ENCODE measurements at places on chromosomes 4 and X.

DNA sequence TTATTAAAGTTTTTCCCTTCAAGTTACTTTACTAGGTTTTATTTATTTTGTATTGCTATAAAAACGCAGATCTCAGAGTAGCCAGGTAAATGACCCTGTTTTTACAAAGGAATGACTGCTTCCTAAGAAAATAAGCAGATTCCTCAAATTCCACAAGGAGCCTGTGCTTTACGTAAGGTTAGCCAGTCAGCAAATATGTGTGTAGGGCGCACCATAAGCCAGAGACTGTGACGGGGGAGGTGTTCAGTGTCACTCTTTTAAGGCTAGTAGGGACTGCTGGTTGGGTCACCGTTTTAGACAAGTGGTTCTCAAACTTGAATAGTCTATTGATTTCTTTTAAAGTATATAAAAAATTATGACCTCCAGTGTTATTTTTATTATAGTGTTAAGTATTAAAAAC lies 119.9 kb downstream of the ANK2 start:
- DNase-seq = no peak

DNA sequence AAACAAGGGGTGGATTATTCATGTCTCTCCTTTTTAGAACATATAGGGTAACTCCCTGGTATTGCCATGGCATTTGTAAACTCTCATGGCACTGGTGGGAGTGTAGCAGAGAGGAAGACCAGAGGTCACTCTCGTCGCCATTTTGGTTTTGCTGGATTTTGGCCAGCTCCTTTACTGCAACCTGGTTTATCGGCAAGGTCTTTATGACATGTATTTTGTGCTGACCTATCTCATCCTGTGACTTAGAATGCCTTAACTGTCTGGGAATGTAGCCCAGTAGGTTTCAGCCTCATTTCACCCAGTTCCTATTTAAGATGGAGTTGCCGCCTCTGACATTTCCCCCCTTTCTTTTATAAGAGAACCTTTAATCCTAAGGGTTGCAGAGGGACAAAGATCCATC lies 45.8 kb downstream of the MGST2 start:
- DNase-seq = peak; percentile 50

DNA sequence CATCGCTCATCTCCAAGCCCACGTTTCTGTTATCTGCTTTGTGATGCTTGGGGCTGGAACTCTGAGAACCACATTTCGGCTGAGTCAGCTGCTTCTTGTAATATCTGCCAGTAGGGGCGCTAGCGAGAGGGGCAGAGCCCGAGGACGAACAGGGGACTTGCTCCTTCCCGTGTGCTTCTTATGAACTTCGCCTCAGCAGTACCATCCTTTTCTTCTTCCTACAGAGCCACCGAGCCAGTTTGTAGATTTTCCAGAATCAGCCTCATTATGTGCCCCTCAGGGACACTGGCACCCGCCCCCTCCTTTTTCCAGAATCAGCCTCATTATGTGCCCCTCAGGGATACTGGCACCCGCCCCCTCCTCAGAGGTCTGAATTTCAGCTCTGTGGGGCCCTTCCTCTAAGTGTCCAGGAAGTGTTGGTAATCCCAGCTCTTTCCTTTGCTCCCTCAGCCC lies 441.7 kb upstream of the RASGEF1B start:
- DNase-seq = peak; percentile 74

DNA sequence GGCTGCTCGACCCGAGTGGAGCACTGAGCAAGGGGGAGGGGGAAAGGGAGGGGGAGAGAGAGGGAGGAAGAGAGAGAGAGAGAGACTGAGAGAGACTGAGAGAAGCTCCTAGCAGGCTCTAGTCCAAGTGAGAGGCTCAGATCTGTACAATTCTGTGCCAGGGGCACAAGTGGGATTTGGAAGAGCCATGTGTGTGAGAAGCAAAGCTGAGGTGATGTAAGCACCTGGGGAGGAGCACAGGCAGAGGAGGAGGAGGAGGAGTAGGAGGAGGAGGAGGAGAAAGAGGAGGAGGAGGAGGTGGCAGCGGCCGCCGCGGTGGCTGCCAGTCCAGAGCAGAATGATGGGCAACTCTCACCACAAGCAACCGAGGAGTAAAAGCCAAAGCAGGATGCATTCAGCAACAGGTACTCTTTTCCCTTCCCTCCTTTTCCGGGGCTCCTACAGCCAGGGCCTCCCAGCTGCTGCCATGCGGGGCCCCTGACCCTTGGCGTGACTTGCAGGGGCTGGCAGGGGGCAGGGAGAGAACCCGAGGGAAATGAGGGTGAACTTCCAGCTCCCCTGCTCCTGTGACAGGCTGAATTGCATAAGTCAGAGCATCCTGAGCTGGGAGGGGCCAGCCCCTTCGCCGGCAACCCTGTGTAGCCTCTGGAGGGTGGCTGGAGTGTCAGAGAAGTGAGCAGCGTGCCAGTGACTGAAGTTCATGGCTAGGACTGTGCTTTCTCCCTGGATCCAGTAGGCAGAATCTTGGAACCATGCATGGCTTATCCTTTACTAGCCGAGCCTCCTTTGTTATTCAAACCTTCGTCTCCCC lies 62.2 kb downstream of the RTL5 start:
- DNase-seq = no peak

- DNase-seq = no peak
Measured at GRCh38 chr4:151721466-151721865, 39.3 kb downstream of the GATB start.

DNA sequence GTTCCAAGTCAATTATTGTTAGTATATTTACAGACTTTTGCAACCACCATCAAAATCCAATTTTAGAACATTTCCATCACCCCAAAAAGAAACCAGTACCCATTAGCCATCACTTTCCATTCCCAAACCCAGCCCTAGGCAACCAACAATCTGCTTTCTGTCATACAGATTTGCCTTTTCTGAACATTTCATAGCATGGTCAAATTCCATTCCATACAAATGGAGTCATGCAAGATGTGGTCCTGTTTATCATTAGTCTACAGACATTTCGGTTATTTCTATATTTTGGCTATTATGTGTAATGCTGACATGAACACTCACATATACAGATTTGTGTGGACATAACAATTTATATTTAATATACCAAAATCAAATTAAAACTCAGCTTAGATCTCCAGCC lies 508.7 kb downstream of the ZNF674 start:
- no peak for DNase-seq

- no peak for DNase-seq
Measured at GRCh38 chr4:107972605-107973004, 17.1 kb upstream of the HADH start.

DNA sequence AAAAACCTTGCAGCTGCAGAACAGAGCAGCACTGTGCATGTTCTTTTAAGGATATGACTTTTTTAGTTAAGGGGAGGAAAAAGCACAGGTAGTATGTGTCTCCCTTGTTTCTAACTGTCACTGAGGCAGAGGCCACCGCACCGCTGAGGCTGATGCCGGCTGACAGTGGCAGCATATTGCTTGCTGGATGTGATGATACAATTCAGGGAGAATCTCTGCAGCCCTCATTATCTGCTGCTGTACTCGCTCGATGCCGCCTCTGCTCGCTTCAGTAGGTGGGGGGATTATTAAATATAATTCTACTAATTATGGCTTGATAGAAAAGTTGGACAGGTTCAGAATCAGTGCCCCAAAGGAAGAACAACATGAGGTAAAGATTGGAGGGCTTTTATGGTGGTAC lies 378.8 kb upstream of the NOCT start:
- DNase-seq = no peak

DNA sequence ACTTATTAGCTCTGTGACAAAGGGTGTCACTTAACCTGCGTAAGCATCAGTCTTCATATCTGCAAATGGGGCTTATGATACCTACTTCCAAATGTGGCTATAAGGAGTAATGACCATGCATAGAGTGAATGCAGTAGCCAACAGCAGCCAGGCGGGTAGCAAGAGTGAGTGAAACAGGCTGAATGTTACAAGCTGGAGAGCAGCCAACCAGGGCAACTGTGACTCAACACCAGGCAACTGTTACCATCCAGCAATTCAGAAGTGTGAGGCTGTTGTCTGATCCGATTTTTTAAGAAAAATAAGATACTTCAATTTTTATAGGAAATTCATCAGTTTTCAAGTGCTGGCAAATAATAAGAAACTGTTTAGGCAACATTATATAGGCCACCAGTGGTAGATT lies 270.2 kb upstream of the TAPT1 start:
- DNase-seq = peak; percentile 13

- DNase-seq = no peak
Measured at GRCh38 chrX:16822723-16823122, 36.5 kb downstream of the TXLNG start.

DNA sequence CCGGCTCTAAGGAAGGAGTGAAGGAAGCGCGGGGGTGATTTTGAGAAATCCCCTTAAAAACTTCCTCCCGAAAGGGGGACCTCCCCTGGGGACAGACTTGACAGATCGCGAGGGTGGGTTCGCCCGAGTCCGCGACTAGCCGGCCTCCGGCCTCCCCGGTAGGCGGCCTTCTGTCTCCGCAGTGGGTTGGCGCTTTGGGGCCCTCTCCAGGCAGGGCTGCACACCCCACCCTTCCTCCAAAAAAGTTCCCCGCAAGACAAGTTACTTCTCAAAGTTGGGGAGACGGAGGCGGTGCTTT lies 24.8 kb downstream of the HOPX start:
- no peak for DNase-seq

DNA sequence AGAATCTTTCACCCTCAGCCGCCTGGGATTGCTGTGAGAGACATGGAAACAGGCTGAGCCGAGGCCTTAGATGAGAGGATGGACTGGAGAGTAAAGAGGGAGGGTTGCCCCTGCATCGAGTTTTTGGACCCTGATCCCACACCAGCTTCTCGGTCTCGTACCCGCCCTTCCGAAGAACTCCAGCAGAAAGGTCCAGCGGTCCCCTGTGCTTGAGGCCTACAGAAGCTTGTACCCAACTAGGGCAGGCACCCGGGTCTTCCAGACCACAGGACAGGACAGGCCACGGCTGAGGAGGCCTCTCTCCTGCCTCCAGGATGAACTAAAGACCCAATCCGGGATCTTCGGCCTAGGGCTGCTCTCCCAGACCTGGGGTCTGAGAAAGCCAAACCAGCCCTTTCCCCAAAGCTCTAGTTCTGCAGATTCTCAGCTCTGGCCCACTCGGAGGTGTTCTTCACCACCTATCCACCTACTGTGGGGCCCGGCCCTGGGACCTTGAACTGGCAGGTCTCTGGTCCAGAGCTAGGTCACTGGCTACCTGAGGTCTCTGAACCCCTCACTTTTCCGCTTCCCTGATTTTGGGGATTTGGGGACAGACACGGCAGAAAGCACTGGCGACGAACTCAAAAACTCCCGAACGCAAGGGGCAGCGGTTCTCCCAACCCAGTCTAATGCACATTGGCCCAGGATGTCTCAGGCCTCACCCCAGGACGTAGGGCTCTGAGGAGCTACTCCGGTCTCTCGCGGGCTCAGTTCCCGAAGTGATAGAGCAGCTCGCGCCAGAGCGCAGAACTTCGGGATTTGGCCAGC lies 1.1 kb downstream of the NKX3-2 start:
- no peak for DNase-seq

DNA sequence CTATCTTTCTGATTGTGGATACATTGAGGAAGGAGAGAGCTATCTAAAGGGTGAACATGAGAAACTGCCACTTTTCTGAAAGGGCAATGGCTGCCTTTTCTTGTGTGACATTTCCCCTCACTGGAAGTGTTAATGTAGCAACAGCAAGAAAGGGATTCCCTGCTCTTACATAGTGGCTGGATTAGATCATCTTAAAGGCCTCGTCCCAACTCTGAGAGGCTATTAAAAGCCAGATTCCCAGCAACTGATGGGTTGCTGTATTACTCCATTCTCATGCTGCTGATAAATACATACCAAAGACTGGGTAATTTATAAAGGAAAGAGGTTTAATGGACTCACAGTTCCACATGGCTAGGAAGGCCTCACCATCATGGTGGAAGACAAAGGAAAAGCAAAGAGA lies 33.7 kb upstream of the ADH7 start:
- DNase-seq = no peak

GRCh38 chr4:161254375-161254774 lies 909.4 kb downstream of the FSTL5 start:
- no peak for DNase-seq

GRCh38 chr4:61254406-61254805 lies 54.3 kb downstream of the ADGRL3 start:
- no peak for DNase-seq

Measured in ACHN (cell line).